Psoas muscle (tissue), 8 donors: ENCODE measurements at places on chromosomes 2 and 18. TPM values are rescaled to one million over a fixed set of nuclear protein-coding genes. Genes with fewer than 3 reads are reported as not detected.

- peak; percentile 19 for DNase-seq
Observed at GRCh38 chr2:137964066-137964858, at the start of gene HNMT. Gene HNMT, plus strand, starts transcription at chr2:137964473. Its CDS starts 19 bp downstream, at chr2:137964492.

DNA sequence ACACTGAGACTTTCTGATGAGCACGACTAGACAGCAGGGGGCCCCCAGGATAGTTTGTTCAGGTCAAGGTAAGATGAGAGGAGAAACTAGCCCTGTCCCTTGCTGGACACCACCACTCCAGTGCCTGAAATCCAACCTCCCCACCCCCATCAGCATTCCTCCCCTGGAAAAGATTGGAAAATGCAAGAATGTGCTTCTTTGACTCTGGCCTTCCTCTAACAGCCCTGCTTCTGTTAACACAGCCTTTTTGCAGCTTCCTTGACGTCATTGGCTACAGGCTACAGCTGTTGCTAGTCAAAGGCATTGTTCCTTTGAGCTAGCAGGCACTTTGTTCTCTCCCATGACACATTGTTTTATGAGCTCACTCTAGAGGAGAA lies 20.1 kb upstream of the LTBP1 start:
- DNase-seq: no peak

GRCh38 chr2:224922142-224922727 lies 120.0 kb downstream of the DOCK10 start:
- DNase-seq: no peak

GRCh38 chr2:46534589-46534988 lies 55.2 kb downstream of the TMEM247 start:
- no peak for DNase-seq

GRCh38 chr2:176455816-176456291 lies 186.6 kb downstream of the MTX2 start:
- DNase-seq: peak; percentile 76

- DNase-seq: no peak
Observed at GRCh38 chr2:13550285-13551231, 833.8 kb downstream of the TRIB2 start.

- no peak for DNase-seq
Observed at GRCh38 chr2:20494241-20494640, 47.4 kb downstream of the RHOB start.

DNA sequence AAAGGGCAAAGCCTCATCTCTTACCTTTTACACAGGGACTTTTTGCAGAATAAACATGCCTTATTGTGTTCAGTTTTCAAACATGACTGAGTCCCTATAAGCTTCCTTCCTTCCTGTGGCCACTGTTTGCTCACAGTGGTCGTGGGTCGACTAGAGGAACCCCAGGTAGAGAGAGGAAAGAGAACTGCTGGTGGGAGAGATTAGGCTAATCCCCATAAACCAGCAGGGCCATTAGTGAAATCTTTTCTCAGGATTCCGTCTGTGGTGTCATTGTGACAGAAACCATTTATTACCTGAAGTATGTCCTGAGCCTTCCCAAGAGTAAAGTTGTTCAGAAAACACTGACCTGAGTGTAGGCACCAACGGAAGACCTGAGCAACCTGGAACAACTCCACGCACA lies 21.3 kb upstream of the BOD1L2 start:
- no peak for DNase-seq

DNA sequence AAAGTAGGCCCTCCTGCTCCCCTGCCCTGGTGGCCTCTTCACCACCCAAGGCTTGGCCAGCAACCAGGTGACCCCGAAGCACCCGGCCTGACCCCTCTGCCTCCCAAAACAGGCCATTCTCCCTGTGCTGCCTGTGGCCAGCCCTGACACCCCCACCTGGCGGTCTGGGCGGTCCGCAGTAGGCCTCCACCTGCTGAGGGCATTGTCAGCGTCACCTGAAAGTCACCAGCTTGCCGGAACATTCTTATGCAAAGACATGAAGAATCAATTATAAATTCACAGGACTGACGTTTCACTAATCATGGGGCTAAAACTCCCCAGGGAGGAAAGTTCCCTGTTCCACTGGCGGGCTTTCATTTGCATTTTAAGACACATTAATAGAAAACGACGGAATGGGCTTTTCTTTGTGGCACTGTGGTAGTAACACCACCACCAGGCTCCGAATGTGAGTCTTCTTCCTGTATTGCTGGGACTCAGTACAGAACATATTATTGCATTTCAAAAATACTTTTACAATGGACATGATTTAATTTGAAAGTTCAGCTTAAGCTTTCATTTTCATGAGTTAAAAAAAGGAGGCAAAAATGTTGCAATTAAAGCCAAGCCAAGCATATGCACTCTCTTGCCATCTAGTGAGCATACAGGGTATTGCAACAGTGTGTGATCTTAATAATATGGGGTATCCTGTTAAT lies 57.4 kb downstream of the ADI1 start:
- no peak for DNase-seq

DNA sequence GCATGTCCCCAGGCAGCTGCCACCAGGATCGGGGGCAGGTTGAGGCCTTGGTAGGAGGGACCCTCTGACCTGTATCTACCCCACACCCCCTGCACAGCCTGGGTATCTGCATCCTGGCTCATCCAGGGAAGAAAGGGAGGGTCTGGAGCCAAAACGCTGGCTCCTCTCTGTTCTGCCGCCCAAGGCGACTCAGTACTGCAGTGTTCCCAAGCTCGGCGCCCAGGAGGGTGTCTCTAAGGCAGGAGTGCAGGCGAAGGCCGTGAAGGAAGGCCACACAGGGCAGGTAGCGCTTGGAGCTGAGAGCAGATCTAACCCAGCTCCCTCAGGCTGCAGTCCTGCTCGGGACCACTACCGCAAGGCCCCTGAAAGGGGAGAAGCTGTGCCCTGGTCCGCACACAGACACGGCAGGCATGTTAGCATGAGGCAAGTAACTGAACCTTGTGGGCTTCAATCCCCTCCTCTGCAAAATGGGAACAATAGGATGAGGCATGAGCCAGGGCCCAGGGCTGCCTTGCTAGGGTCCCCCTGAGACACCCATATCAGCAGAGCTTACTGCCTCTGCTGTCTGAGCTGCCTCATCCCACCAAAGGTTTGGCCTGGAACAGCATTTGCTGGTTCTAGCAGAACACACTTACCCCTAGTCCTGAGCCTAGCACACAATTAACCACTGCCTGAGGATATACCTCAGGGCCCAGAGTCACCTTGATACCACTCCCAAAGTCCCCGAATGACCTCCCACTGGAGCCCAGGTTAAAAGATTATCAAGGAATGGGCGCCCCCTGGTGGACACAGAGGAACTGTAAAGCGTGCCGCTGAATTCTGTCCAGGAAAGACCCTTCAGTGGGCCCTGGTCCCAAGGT lies 6.5 kb downstream of the PTMA start:
- DNase-seq: peak; percentile 78

GRCh38 chr2:144030791-144031190 lies 489.1 kb downstream of the ZEB2 start:
- no peak for DNase-seq

The RGPD4 gene
- not detected for total RNA-seq

The CYP27C1 gene
- total RNA-seq: 0.10 TPM

- DNase-seq: no peak
Observed at GRCh38 chr2:197599285-197599965, 76.0 kb downstream of the RFTN2 start.

DNA sequence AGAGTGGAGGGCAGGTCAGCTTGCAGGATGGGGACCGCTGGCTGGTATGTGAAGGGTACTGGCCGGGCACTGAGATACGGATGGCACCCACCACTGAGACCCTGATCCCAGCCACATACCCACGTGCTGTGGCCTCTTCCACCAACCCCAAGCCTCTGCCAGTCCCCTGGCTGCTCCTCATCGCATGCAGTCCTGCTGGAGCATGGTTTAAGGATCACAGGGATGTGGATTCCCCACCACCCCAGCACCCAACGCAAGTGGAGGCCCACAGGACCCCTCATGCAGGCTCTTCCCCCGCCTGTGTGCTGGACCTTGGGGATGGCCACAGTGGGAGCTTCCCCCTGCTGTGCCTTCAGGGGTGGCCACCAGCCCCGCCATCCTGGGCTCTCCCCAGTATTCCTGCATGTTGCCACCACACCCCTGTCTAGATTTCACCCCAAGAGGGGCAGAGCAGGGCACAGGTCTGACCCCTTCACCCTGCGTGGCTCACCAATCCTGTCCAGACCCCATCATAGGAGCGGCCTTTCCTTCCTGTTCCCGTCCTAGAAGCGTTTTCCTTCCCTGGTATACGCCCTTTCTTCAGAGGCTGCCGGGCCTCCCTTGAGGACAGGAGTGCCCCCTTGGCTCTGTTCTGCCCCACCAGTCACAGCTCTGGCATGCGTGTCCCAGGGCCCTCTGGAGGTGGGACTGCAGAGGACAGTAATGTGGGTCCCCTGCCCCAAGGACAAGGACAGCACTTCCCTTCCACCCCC lies 18.3 kb downstream of the MLPH start:
- DNase-seq: peak; percentile 41

DNA sequence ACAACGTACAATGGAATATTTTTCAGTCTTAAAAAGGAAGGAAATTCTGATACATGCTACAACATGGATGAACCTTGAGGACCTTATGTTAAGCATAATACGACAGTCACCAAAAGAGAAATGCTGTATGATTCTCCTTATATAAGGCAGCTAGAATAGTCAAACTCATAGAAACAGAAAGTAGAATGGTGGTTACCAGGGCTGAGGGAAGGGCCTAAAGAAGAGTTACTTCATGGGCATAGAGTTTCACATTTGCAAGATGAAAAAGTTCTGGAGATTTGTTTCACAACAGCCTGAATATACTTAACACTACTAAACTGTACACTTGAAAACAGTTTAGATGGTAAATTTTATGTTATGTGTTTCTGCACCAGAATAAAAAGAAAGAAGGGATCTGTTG lies 113.3 kb downstream of the GALNT1 start:
- DNase-seq: no peak

DNA sequence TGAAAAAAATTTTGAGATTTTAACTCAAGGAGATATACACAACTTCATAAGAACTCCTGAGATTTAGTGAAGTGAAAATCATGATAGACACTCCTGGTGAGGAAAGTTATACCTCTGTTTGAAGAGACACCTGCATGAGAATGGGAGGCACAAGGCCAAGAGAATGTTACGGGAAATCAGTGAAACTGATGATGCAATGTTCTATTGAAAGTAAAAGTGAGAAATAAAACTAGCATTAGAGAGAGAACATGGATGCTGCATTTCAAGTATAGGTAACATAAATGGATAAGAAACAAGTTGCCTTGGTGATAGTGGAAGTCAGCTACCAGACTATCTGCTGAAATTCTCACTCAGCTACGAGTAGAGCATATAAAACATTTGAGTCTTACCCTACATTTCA lies 562.1 kb upstream of the FANCL start:
- no peak for DNase-seq

GRCh38 chr18:2881088-2881839 lies 34.5 kb downstream of the EMILIN2 start:
- peak; percentile 75 for DNase-seq

- DNase-seq: no peak
Observed at GRCh38 chr18:46471809-46472498, 185.1 kb downstream of the LOXHD1 start.

- DNase-seq: no peak
Observed at GRCh38 chr2:96323849-96324248, 1.3 kb upstream of the ITPRIPL1 start.

The RAB6C gene
- 0.11 TPM for total RNA-seq

The RESP18 gene
- total RNA-seq: not detected

DNA sequence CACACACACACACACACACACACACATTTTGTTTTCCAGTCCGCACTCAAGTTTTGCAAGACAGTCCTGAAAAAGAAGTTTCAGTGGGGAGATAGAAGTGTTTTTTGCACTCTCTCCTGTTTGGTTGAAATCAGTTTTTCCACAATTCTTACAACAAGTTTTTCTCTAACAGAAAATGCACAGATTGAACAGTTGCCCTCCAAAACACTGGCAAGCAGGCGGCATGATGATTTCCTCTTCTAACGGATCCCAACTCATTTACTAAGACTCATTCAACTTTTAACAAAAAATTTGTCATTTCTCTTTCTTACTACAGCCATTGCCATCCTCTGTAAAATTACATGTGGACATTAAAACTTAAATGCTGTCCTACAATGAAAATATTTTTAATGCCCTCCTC lies 117.6 kb upstream of the DTNA start:
- DNase-seq: no peak

DNA sequence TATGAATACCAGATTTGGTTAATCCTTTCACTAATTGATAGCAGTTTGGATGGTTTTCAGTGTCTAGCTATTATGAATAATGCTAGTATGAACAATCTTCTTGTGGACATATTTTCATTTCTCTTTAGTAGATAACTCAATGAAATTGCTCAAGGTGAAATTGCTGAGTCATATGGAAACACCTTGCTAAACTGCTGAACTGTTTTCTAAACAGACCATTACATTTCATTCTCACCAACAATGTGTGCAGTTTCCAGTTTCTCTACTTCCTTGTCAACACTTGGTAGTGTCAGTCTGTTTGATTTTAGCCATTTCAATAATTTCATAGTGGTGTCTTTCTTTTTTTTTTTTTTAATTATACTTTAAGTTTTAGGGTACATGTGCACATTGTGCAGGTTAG lies 250.0 kb downstream of the HRH4 start:
- no peak for DNase-seq

- no peak for DNase-seq
Observed at GRCh38 chr2:114352988-114353387, 89.5 kb upstream of the DPP10 start.

The SPR gene
- total RNA-seq: 34.0 TPM

- DNase-seq: no peak
Observed at GRCh38 chr18:52615943-52616342, 275.9 kb downstream of the DCC start.

The TXNDC2 gene
- total RNA-seq: not detected

GRCh38 chr18:22113144-22113844 lies 56.1 kb upstream of the GATA6 start:
- peak; percentile 30 for DNase-seq

The LRRTM1 gene
- total RNA-seq: not detected

DNA sequence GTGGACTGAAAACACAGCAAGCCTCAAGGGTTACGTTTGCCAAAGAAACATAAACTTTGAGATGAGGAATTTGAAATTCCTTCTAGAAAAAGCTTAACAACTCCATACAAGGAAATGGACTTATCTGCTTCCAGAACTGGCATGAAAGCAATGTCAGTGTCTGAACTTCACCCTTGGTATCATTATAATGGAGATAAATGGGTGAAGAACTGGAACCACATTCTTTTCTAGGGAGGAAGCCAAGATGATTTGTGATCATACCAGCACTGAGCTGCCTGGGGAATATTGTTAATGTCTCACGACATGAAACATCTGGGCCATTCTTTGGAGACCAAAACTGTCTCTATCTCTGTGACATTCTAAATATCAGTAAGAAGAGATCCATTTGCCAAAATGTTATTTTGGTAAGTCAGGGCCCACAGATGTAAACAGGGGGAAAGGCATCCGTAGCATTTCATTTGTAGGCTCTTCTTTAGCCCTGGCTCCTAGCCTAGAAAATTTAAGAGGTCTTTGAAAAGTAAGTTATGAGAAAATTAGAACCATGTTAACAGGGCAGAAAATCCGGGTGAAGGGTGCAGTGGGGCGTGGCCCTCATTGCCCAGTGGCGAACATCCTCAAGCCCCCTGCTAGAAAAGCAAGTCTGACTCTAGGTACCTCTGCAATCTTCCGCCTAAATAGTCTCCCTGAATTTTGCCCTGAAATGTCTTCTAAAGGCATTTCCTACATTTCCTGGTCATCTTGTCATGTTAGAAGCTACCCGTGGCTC lies 295.3 kb upstream of the EPAS1 start:
- DNase-seq: no peak

GRCh38 chr2:188984680-188985079 lies 10.5 kb downstream of the COL3A1 start:
- no peak for DNase-seq

The TBC1D8 gene
- total RNA-seq: 89.1 TPM

The RAD51AP2 gene
- total RNA-seq: 0.06 TPM

- no peak for DNase-seq
Observed at GRCh38 chr2:203830304-203831055, 37.1 kb upstream of the CTLA4 start.

The SPHKAP gene
- 0.07 TPM for total RNA-seq
